ENCODE measurements at places on chromosomes 16 and 17.

DNA sequence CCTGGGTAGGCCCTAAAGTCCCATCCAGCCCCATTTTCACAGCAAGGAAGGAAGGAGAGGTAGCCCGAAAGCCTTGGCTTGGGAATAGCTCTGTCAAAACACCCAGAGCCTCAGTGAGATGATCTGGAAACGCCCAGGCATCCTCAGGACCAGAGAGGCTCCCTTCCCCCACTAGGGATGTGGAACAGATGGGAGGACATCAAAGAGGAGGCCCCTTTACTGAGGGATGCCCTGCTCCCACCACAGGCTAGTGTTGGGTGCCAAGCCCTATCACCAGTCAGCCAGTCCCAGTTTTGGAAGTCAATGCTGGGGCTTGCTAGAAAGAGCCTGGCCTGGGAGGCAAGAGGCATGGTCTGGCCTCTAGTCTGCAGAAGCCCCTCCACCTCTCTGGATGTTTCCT lies 4.7 kb downstream of the TPPP3 start:
- no peak for DNase-seq

- no peak for DNase-seq
Measured at GRCh38 chr17:43211123-43211479, 574 bp upstream of the TMEM106A start.

- no peak for DNase-seq
Measured at GRCh38 chr17:71438631-71439146, 682.1 kb upstream of the SOX9 start.

DNA sequence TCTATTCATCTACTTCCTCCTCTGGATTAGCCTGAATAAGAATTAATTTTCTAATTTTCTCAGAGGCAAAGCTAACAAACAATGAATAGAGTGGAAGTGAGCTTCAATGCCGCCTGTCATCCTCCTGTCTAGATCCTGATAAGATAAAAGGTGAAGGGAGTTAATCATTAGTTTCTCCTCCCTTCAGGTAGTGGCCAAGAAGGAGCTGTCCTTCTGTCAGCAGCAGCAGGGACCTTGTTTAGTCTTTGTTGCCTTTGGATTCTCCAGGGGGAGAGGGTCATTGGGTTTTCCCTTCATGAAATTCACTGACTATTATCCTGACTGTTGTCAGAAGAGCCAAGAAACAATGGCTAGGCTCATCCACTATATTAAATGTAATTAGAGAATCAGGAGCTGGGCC lies 420.2 kb upstream of the GOT2 start:
- no peak for DNase-seq

DNA sequence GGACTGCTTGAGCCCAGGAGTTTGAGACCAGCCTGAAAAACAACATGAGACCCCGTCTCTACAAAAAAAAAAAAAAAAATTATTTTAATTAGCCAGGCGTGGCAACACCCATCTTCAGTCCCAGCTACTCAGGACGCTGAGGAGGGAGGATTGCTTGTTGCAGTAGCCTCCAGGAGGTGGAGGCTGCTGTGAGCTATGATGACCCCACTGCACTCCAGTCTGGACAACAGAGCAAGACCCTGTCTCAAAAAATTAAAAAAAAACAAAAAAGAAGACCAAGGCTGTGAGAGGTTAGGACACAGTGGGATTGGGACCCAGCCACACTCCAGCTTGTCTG lies 1.3 kb upstream of the SNAI3 start:
- no peak for DNase-seq

All from stimulated activated CD8-positive, alpha-beta memory T cell treated with anti-CD3 and anti-CD28 coated beads, Interleukin-7, amount 100 ng/mL, for 48 hours (primary cell).